ENCODE measurements at places on chromosomes 2 and 18.

DNA sequence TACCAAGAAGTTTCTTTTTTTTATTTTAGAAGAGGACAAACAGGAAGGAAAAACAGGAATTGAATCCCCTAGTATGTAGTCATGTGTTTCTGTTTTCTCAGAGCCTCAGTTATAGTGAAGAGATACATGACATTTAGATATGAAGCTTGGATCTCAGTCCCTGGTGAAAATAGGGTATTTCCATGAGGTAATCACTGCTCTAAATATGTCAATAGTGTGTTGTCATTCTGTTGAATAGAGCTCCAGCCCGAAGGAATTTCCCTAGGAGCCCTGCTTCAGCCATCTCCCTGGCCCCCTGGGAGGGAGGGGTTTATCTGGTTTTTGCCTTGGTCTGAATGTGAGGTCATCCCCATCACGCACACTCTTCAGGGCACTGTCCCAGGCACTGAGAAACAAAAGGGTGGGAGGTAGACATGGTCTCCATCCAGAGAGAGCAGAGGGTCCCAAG lies 47.1 kb upstream of the REL start:
- no peak for DNase-seq

- no peak for DNase-seq
Observed at GRCh38 chr2:137190411-137191195, 425.3 kb downstream of the THSD7B start.

- no peak for DNase-seq
Observed at GRCh38 chr2:42795841-42796301, 3.5 kb upstream of the HAAO start.

DNA sequence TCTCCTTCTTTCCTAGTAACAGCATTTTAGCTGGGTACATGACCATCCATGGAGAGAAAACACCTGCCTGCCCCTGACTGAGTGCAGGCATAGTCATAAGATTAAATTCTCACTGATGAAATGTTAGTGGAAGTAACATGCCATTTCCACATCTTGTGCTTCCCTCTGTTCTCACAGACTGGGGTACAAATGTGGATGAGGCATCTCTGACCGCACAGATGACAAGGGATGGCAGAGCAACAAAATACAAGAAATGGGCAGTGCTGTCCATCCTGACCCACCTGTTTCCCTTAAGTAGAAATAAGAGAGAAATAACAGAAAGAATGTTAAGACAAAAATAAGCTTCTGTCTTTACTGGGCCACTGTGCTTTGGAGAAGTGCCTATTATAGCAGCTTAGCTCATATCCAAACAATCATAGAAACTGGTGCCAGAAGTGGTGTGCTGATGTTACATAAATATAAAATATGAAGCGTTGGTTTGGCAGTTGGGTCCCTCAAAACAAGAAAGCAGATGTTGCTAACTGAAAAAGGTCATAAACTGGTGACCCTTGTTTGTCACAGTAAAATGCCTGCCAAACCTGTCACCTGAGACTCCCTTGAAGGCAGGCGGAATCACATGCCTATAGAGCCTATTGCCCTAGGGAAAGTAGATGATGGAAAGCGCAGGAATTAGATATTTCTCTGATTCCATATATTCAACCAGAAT lies 72.4 kb upstream of the CCDC150 start:
- DNase-seq, result no peak

DNA sequence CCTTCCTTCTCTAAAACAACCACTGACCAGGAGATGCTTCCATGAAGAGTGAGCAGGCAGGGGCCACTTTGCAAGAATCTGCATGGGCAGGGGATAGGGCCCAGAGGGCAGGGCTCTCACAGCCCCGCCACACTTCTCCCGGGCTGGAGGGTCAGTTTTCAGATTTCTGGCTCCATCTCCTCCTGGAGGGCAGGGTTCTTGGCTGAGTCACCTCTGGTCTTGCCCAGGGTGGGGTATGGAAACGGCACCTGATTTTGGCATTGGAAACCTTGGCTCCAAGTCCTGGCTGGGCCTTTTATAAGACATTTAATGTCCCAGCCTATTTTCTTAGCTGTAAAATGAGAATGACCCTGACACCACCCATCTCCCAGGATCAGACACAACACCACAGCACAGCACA lies 27.6 kb upstream of the ASPRV1 start:
- no peak for DNase-seq

DNA sequence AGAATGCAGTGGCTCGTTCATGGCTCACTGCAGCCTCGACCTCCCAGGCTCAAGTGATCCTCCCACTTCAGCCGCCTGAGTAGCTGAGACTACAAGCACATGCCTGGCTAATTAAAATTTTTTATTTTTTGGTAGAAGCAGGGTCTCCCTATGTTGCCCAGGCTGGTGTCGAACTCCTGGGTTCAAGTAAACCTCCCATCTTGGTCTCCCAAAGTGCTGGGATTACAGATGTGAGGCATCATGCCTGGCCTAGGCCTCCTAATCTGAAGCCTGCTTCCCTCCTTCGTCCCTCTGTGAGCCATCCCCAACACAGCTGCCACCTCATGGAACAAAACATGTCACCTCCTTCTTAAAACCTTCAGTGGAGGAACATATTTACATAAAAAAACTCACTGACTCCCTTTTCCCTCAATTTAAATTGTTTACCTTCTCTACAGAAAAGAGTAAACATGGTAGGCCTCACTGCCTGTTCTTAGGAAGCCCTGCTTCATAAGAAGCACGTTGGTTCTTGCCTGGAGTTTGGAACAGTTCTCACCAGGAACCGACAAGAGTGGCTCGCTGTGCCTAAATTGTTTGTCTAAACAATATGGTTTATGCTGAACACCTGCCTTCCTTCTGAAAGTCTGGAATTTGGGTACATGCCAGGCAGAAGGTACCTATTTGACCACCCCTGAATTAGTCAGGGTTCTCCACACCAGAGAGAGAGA lies 12.1 kb upstream of the RHOB start:
- no peak for DNase-seq

DNA sequence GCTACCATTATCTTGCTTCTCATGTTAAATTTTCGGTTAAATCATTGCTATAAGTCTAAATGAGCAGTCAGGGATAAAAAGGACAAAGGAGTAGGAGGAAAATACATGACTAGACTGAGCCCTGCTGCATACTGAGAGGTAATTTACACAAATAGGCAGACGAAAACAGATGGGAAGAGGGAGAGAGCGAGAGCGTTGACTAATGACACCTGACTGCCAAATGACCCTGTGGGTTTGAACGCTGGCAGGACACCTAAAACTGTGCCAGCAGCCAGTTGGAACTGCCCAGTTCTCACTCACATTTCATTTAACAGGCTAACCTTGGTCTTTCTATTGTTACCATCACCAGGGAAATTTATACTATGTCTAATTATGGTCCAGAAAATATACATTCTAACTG lies 978.2 kb downstream of the CPS1 start:
- no peak for DNase-seq

- no peak for DNase-seq
Observed at GRCh38 chr2:200127848-200128247, 172.5 kb downstream of the MAIP1 start.

GRCh38 chr2:112794131-112794733 lies 9.9 kb upstream of the IL1A start:
- DNase-seq, result no peak

DNA sequence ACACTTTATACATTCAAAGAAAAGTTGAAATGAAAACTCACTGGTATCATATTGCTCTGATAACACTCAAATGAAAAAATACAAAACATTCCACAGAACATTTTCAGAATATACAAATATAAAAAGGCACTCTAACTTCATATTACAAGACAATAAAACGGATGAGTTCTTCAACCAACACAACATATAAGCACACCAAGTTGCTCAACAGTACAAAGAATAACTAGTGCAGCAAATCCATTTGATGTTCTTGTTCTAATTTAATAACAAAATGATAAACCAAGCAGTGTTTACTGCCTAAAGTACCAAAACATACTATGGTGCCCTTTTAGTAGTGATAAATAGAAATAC lies 60.8 kb upstream of the PGAP1 start:
- DNase-seq, result no peak

- DNase-seq, result no peak
Observed at GRCh38 chr2:151638191-151638933, 95.9 kb downstream of the NEB start.

GRCh38 chr2:98565286-98565860 lies 42.9 kb downstream of the COA5 start:
- DNase-seq, result no peak

- no peak for DNase-seq
Observed at GRCh38 chr2:59798687-59799232, 754.7 kb downstream of the BCL11A start.

- DNase-seq, result no peak
Observed at GRCh38 chr2:238847419-238847801, 475 bp upstream of the TWIST2 start.

DNA sequence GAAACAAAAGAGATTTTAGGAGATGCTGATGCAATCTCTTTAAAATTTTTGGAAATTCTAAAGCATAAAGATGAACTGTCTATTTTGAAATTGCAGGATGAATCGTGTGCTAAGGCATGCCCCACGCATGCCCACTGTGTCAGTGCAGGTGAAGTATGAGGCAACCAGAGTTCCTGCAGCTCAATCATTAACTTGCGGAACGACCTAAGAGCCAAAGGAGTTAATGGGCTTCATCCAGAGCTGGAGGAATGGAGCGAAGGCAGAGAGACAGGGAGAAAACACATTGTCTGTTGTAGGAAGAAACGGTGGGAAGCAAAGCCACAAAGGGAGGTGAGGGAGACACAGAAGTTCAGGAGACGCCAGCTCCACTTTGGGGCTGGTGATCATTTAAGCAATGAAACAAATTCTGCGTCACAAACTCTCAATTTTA lies 265.2 kb downstream of the CCDC85A start:
- no peak for DNase-seq

DNA sequence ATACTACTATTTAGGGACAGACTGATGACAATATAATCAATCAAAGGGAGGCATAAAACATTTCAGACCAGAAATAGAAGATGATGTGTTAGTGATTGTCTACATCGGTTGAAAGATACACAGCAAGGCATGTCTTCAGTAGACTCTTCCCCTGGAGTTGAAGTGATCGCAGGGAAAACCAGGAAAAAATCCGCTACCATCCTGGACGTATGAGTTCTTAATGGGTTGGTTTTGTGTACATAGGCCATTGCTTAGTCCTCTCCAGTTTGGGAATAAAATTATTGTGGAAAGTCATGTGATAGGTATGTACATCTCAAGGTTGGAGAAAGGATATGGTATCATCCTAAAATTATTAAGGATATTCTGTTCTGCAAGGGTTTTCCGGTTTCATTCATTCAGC lies 4.3 kb downstream of the APCDD1 start:
- no peak for DNase-seq

DNA sequence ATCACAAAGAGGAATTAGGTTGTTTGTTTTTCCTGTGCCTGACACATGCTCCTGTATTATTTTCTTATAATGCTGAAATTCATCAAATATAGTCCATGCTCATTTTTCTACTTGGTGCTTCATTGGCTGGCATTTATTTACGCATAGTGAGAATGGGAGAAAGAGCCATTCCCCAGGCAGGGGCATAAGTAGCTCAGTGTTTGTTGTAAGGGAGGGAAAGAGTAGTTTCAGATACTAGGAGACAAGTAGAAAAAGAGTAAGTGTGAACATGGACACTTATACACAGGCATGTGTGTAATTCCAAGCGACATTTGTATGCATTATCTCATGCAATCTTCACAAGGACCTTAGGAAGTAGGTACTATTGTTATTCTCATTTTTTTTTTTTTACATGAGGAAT lies 111.9 kb upstream of the UGP2 start:
- no peak for DNase-seq

- no peak for DNase-seq
Observed at GRCh38 chr2:238151628-238152235, 7.0 kb upstream of the ERFE start.

GRCh38 chr2:25684577-25685473 lies 11.4 kb upstream of the DTNB start:
- DNase-seq, result no peak

DNA sequence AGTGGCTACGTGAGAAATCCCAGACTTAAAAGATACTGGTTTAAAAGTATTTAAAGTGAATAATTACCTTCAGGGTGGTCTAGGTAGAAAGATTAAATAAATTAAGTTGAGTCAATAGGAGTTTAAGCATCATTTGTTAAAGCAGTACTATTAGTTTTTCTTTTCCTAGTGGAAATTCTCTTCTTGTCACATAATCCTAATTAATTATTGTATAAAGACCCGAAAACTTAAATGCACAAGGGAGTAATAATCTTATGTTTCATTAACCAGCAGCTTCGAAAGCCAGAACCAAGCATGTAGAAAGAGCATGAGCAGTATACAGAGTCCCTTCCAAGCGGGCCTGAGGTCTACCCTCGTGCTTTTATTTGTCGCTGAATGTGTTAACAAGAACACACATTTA lies 90.2 kb upstream of the SKOR2 start:
- no peak for DNase-seq

DNA sequence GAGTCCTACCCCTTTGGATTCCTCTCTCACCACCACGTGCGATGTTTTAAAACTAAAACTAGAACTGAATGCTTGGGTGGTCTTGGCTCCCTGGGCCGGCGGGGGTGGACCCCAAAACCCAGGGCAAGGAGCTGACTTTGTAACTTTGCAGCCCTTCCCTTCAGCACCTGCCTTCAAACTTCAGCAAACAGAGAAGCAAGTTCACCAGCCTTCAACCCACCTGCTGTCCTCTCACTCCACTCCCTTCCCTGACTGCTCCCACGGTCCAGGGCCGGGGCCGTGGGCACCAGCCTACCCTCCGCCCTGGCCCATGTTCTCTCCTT lies 54.5 kb downstream of the COL6A3 start:
- no peak for DNase-seq

GRCh38 chr2:40118622-40119021 lies 333.3 kb downstream of the SLC8A1 start:
- no peak for DNase-seq

DNA sequence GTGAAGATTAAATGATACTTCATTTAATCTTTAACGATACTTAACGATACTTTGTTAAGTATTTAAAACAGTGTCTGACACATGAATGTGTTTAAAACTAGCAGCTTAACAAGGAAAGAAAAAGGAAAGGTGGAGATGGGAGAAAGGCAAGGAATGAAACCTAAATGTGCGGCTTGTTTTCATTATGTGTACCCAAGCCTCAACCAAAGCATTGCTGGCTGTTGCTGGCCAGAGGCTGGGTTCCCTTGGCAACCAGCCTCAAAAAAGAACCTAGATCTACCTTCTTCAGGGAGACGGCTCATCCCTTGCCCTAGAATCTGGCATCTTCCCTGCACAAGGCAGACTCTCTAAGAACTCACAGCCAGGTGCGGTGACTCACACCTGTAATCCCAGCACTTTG lies 13.8 kb upstream of the PCBP1 start:
- no peak for DNase-seq

DNA sequence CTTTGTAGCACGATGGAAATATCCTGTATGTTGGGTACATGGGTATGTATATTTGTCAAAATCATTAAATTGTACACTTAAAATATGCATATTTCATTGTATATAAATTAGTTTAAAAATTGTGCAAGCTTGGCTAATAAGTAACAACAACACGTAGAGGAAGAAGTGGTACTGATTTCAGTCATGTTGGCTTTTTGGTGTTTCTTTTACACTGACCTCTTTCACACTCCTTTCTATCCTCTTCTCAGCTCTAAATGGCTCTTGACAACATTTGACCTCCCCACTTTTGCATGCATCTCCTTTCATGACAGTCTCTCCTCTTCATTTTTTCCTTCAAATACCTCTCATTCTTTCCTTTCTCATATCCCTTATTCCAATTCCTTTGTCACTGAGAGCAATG lies 801.4 kb upstream of the ZEB2 start:
- DNase-seq, result no peak

- no peak for DNase-seq
Observed at GRCh38 chr2:197256547-197257170, 53.9 kb downstream of the ANKRD44 start.

- no peak for DNase-seq
Observed at GRCh38 chr18:3726238-3726951, 276.4 kb downstream of the TGIF1 start.

GRCh38 chr2:123528996-123529707 lies 495.9 kb upstream of the CNTNAP5 start:
- DNase-seq, result no peak

Data from effector CD8-positive, alpha-beta T cell (primary cell).